ENCODE measurements at places on chromosomes 6 and 20.

- no peak for DNase-seq
Observed at GRCh38 chr20:22006306-22006705, 300.8 kb downstream of the PAX1 start.

- DNase-seq, result no peak
Observed at GRCh38 chr6:93139408-93140081, 279.8 kb downstream of the EPHA7 start.

DNA sequence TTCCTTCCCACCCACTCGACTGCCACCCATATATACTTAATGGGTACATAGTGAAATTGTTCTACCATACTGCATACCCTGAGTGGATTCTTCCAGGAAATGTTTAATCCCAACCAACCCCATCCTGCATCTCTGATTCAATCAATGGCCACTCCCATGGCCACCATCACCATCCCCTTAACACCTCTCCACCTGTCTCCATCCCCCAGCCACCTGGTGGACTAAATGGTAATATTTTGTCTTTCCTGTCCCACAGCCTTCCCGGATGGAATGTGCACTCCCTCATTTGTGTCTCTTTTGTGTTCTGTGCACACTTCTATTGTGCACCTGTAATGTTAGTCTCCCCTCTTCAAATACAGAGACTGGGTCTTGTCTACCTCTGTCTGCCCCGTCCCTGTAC lies 259.9 kb downstream of the ALDH8A1 start:
- DNase-seq, result no peak

DNA sequence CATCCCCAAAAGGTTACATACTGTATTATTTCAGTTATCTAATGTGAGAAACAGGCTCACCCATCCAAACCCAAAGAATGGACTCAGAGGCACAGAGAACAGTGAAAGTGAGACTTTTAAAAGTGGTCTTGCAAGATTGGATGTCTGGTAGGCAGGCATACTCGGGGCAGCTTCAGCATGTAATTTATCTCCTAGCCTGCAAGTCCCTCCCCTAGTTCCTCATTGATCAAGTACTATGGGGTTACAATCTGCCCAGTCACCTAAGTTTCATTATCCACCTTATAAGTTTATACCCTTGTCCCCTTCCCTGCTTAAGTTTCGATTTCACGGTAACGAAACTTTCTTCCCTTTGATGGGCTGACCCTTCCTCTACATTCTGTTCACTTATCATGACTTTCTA lies 20.8 kb upstream of the ZNF451 start:
- DNase-seq, result no peak

DNA sequence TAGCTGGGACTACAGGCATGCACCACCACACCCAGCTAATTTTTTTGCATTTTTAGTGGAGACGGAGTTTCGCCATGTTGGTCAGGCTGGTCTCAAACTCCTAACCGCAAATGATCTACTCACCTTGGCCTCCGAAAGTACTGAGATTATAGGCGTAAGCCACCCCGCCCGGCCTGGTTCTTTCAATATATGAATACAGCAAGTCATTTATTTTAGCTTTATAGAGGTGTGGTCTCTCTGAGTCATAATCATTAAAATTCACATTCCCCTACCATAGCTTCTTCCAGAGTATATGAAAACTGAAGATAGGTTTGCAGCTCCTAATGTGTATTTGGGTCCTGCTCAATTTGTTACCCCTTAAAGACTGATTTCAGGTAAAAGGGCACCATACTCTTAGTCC lies 88.5 kb upstream of the FAM8A1 start:
- DNase-seq, result no peak

GRCh38 chr6:141675957-141676356 lies 456.8 kb upstream of the GJE1 start:
- no peak for DNase-seq

- DNase-seq, result no peak
Observed at GRCh38 chr20:58054082-58054779, 174.2 kb downstream of the ANKRD60 start.

GRCh38 chr6:54481091-54481490 lies 172.8 kb downstream of the TINAG start:
- DNase-seq, result no peak
